GM23338 (cell line): ENCODE measurements at places on chromosomes 6 and 20.

- DNase-seq = peak; percentile 17
Observed at GRCh38 chr20:43536817-43537440, 21.9 kb upstream of the SGK2 start.

DNA sequence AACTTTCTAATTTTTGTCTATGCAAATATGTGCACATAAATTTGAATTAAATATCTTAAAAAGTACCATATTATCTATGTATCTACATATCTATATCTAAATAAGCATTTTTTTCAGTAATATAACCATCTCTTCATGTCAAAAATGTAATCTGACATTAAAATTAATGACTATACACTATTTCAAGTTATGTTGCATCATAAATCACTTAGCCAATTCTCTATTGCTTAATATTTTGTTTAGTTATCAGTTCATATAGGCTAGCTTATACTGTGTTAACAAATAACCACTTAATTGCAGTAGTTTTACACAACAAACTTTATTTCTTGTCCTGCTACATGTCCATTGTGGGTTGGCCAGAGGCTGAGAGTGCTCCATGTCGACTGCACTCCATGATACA, 360.8 kb downstream of the EPM2A start:
- no peak for DNase-seq

DNA sequence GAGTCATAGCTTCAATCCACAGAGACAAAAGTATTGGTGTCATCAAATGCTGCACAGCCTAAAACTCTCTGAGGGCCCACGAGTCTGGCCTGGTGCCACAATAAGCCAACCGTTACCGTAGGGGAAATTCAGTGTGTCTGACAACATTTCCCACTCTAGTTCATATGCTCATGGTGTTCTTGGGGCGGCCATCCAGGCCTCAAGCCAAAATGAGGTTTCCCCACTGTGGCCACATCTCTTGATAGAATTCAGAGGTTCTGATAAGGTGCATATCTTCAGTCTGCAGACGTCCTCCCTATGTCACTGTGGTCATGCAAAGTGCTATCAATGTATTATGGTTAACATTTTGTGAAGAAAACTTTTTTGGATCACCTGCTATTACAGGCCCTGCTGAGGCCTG, 627.7 kb downstream of the QKI start:
- no peak for DNase-seq

- DNase-seq = peak; percentile 22
Observed at GRCh38 chr6:122717350-122717749, 62.2 kb upstream of the FABP7 start.

DNA sequence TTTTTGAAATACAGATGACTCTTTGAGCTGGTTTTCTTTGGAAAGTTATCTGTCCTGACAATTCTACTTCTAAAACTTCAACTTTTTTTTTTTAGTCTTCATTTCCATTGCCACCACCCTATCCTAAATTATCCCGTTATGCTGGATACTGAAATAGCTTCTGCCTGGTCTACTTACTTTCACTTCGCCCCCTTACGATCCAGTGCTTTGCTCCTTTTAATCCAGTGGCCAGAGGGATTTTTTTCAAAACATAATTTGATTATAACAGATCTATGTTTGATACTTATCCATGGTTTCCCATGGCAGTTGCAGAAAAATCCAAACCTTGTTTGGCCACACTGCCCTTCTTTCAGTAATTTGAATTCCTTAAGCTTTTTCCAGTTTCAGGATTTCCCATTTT, 27.4 kb downstream of the ASXL1 start:
- no peak for DNase-seq

GRCh38 chr6:50905297-50905696, 86.6 kb downstream of the TFAP2B start:
- DNase-seq = no peak

DNA sequence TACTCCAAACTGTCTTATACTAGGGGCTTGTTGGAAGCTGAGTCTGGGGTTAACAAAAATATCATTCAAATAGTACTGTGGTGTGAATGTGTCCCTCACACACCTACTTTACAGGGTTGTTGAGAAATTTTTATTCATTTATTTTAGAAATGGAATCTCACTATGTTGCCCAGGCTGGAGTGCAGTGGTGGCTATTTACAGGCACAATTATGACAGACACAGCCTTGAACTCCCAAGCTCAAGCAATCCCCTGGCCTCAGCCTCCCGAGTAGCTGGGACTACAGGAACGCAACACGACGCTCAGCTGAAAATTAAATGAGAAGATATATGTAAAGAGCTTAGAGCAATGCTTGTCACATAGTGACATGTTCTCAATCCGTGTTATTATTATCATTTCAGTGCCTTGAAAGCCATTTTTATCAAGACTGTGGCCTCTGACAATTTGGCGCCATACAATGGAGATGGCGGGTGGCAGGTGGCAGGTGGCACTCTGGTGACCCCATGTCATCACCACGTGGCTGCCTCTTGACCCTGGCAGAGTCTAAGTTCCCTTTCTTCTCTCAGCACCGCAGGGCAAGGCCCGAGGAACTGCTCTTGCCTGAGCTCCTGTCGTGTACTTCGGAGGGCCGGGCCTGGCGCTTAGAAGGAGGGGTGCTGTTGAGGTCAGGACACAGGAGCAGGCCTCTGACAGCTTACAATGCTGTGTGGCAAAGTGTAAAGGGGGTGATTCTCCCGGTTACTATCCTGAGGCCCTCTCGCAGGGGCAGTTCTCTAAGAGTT, 64.5 kb downstream of the STX11 start:
- no peak for DNase-seq

DNA sequence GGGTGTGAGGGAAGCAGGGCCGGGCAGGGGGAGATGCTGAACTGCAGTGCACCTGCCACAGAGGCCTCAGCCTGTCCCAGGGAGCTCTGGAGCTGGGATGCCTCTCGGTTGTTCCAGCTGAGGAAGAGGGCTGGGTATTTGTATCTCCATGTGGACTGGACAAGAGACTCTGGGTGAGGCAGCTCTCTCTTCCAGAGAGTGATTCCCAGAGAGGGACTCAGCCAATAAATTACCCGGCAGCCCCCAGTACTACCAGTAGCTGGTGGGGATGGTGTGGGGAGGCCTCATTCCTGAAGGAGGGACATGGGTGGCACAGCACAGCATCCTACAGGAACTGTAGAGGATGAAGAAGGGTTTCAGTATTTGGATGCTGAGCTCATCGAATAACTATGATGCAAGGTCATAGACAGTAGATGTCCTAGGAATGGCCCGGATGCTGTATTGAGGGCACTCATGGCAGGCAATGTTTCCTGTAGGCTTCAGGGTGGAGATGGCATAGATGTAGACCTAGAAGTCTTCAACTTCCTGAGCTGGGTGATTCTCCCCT, 1.4 kb downstream of the FGD2 start:
- no peak for DNase-seq

GRCh38 chr20:7924692-7925091, 15.6 kb downstream of the HAO1 start:
- DNase-seq = no peak

- DNase-seq = no peak
Observed at GRCh38 chr20:15582146-15582760, 991.0 kb downstream of the KIF16B start.

GRCh38 chr6:156949376-156949775, 172.2 kb downstream of the ARID1B start:
- DNase-seq = no peak

- peak; percentile 11 for DNase-seq
Observed at GRCh38 chr6:15129887-15130286, 116.0 kb upstream of the JARID2 start.

GRCh38 chr6:73109659-73110058, 115.6 kb downstream of the KHDC1L start:
- DNase-seq = no peak

GRCh38 chr6:96184798-96185197, 169.0 kb downstream of the FUT9 start:
- DNase-seq = peak; percentile 76

DNA sequence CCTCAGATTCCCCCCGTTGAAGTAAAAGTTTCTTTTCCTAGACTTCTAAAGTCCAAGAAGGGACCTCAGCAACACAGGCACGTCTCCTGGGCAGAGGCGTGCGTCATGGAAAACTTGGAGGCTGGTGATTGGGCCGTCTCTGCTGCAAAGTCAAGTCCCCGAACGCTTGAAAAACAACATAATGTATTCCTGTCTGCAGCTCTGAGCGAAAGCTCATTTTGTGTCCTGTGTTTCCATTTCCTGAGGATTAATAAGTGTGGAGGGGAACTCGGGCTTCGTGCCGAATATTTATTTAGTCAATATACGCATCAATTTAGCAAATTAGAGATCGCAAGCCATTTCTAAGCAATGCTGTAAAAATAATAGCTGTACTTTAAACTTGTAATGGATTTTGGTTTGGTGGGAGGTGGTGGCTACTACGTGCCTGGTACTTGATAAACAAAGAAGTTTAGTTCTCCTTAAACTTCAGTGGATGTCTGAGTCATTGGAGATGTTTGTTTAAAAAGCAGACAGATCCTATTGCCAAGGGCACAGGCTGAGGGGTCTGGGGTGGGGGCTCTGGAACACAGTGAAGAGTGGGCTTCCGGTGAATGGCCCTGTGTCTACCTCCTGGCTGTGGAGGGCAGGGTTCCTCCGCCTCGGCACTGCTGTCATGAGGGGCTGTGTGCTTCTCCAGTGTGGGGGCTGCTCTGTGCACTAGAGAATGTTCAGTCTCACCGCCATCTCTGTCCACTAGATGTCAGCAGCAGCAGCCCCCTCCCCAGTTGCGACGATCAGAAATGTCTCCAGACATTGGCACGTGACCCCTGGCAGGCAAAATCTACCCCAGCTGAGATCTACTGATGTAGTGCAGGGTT, 21.8 kb downstream of the PCK1 start:
- peak; percentile 67 for DNase-seq
